ENCODE measurements at places on chromosomes 5 and 9. TPM values are rescaled to one million over a fixed set of nuclear protein-coding genes. Genes with fewer than 3 reads are reported as not detected.

NTRK2 gene
- total RNA-seq: 0.07 TPM

CNTNAP3B gene
- total RNA-seq: not detected

CD14 gene
- 0.41 TPM for total RNA-seq

GABRA6 gene
- total RNA-seq: not detected

C9orf50 gene
- not detected for total RNA-seq

SPINK4 gene
- total RNA-seq: not detected

SPEF2 gene
- total RNA-seq: 8.4 TPM

SLC4A9 gene
- total RNA-seq: 0.36 TPM

GRM6 gene
- not detected for total RNA-seq

TLX3 gene
- not detected for total RNA-seq

CCNH gene
- 68.7 TPM for total RNA-seq

ARL14EPL gene
- not detected for total RNA-seq

ADAMTS13 gene
- total RNA-seq: 2.5 TPM

ZNF454 gene
- not detected for total RNA-seq

PCDHB11 gene
- total RNA-seq: not detected

ALDH1A1 gene
- total RNA-seq: not detected

FSTL4 gene
- total RNA-seq: not detected

TRIP13 gene
- 36.9 TPM for total RNA-seq

CCIN gene
- not detected for total RNA-seq

TAF7 gene
- 56.2 TPM for total RNA-seq

RGS7BP gene
- not detected for total RNA-seq
